Activated naive CD4-positive, alpha-beta T cell treated with anti-CD3 and anti-CD28 coated beads, Interleukin-2, amount 10 ng/mL, durations not matched to agents 5 hours and 36 hours (primary cell): ENCODE measurements at places on chromosomes 7 and 10. TPM values are rescaled to one million over a fixed set of nuclear protein-coding genes. Genes with fewer than 3 reads are reported as not detected.

LIPJ gene
- not detected for total RNA-seq

CDH23 gene
- 6.0 TPM for total RNA-seq

BUB3 gene
- 220 TPM for total RNA-seq

TMEM213 gene
- 0.28 TPM for total RNA-seq

RBP3 gene
- total RNA-seq, result not detected

AIFM2 gene
- 2.3 TPM for total RNA-seq

FAM25G gene
- not detected for total RNA-seq

ANXA8L1 gene
- 0.28 TPM for total RNA-seq

SCIN gene
- not detected for total RNA-seq

C10orf143 gene
- total RNA-seq, result 4.0 TPM

CALY gene
- not detected for total RNA-seq

FAM25C gene
- total RNA-seq, result not detected

IL6 gene
- 5.8 TPM for total RNA-seq

C10orf105 gene
- total RNA-seq, result 0.55 TPM

ENTPD7 gene
- total RNA-seq, result 5.2 TPM

TMEM270 gene
- total RNA-seq, result not detected

KLF14 gene
- not detected for total RNA-seq

C10orf90 gene
- total RNA-seq, result not detected

KIAA1549 gene
- total RNA-seq, result 0.40 TPM

PAX4 gene
- total RNA-seq, result not detected

NACAD gene
- total RNA-seq, result not detected

CYP17A1 gene
- not detected for total RNA-seq

AKR1C1 gene
- total RNA-seq, result 0.91 TPM

PAOX gene
- total RNA-seq, result 6.3 TPM

IGFBP3 gene
- total RNA-seq, result 3.3 TPM

ASB15 gene
- total RNA-seq, result not detected

FUOM gene
- total RNA-seq, result 19.1 TPM

EBLN1 gene
- total RNA-seq, result not detected

RNF148 gene
- total RNA-seq, result not detected

CYP2W1 gene
- total RNA-seq, result not detected

GRID2IP gene
- 0.12 TPM for total RNA-seq

LBX1 gene
- not detected for total RNA-seq

LRRC4 gene
- not detected for total RNA-seq

GSAP gene
- 12.0 TPM for total RNA-seq

SHH gene
- not detected for total RNA-seq

ITGB8 gene
- total RNA-seq, result not detected

ADCY1 gene
- 0.91 TPM for total RNA-seq

CPN1 gene
- not detected for total RNA-seq

PPP1R17 gene
- not detected for total RNA-seq

SLIT1 gene
- total RNA-seq, result 0.25 TPM

HOGA1 gene
- total RNA-seq, result not detected

FANK1 gene
- total RNA-seq, result not detected

FAM237B gene
- total RNA-seq, result not detected

IL15RA gene
- total RNA-seq, result 15.7 TPM

FAS gene
- total RNA-seq, result 49.7 TPM

PRXL2A gene
- total RNA-seq, result 8.8 TPM

GPC2 gene
- 15.7 TPM for total RNA-seq

FAM3C gene
- total RNA-seq, result 14.2 TPM
